HL-60 (cell line): ENCODE measurements at places on chromosomes 11 and 22.
A peak's percentile ranks its signal among the peaks of the same experiment; 100 is the strongest.

- DNase-seq, result no peak
Measured at GRCh38 chr22:29039148-29039547, 22.5 kb downstream of the C22orf31 start.

GRCh38 chr11:78868563-78868962 is 293.9 kb upstream of the NARS2 start:
- DNase-seq, result no peak

GRCh38 chr11:117442049-117442868 is 114.6 kb downstream of the CEP164 start:
- DNase-seq, result no peak

- DNase-seq, result no peak
Measured at GRCh38 chr11:20840341-20840740, 171.0 kb downstream of the NELL1 start.

GRCh38 chr11:19218786-19219460 is 17.1 kb upstream of the CSRP3 start:
- DNase-seq, result no peak

DNA sequence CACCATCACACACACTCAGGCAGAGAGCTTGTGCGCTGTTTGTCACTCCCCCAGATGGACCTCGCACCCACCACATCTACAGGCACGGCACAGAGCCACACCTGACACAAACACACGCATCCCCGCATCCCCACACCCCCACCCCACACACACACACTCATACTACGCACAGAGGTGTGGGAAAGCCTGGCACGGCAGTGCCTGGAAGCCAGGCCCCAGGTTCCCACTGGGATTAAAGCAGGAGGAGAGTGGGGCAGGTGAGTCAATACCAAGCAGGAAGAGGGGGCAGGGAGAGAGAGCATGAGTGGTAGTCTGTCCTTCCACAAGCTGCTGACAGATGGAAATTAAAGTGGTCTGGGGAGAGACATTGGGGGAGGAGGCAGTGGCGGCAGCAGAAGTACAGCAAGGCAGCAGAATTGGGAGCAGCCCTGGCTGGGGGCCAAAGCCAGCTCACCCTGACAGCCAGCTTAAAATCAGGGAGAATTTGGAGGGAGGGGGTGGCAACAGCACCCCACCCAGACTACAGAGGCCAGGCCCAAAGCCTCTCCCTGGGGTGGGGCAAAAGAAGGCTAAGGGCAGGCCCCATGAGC is 20.7 kb downstream of the TNKS1BP1 start:
- DNase-seq, result no peak

- DNase-seq, result no peak
Measured at GRCh38 chr11:5703741-5704536, 14.3 kb downstream of the TRIM22 start.

DNA sequence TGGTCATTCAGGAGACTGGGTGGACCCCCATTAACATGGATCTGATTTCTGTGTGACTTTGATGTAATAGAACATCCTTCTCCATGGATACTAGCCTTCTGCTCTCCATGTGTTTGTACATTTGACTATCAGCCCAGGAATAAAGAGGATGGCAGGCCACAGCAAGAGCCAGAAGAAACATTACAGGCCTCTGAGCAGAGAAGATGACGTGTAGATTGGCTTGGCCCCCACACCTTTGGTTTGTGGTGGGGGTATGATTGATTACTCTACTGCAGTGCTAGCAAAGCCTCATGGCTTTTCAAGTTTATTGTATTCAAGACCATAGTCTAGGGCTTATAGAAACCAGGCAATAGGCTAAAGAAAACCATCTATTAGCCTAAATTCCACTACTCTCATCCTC is 77.0 kb downstream of the GRAMD1B start:
- DNase-seq, result no peak

DNA sequence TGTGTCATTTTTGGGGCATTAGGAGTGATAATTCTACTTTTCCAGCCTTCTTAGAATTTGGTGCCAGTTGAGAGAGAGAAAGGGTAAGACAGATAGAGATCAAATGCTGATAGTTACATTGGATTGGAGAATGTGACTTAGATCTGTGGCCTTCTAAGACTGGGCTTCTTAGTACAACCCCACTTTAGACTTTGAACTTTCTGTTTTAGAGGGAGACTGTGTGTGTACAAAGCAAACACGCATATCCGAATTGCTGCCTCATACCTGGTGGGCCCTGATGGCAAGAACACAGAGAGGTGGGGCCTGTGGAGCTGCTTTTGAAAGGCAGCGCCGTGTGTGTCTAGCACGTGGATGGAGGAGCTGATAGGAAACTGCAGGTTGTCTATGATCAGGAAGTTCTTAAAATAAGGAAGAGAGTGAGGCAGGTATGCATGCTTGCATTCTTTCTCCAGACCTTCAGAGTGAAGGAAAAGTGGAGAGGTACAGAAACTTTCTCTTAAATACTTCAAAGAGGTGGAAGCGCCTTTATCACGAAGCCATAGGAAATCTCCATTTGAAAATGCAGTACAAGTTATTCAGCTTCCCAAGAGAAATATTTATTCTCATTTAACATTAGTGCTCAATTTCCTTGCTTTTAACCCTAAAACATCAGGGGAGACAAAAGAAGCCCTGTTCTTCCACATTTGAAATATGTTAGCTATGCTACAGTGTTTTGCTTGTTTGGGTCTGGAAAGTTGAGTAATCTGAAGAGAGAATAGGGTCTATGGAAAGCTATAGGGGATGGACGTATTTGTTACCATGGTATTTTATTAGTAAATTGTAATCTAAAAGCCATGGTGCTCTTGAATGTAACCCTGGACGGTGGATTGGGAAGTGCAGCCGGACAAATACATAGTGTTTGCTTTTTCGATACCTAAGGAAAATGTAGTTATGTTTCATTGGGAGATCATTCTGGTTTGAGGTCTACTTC is 13.7 kb downstream of the PDHX start:
- no peak for DNase-seq

DNA sequence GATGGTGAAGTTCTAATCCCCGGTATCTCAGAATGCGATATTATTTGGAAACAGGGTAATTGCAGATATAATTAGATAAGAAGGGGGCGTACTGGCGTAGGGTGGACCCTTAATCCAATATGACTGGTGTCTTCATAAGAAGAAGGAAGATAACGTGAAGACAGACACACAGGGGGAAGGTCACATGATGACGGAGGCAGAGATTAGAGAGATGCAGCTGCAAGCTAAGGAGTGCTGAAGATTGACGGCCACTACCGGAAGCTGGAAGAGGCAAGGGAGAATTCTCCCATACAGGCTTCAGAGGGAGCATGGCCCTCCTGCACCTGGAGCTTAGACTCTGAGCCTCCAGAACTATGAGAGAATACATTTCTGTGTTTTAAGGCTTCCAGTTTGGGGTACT is 54.8 kb downstream of the MIAT start:
- no peak for DNase-seq

GRCh38 chr11:96103721-96104120 is 179.8 kb upstream of the MTMR2 start:
- no peak for DNase-seq

- peak; percentile 17 for DNase-seq
Measured at GRCh38 chr22:36552289-36552688, 23.3 kb upstream of the EIF3D start.

DNA sequence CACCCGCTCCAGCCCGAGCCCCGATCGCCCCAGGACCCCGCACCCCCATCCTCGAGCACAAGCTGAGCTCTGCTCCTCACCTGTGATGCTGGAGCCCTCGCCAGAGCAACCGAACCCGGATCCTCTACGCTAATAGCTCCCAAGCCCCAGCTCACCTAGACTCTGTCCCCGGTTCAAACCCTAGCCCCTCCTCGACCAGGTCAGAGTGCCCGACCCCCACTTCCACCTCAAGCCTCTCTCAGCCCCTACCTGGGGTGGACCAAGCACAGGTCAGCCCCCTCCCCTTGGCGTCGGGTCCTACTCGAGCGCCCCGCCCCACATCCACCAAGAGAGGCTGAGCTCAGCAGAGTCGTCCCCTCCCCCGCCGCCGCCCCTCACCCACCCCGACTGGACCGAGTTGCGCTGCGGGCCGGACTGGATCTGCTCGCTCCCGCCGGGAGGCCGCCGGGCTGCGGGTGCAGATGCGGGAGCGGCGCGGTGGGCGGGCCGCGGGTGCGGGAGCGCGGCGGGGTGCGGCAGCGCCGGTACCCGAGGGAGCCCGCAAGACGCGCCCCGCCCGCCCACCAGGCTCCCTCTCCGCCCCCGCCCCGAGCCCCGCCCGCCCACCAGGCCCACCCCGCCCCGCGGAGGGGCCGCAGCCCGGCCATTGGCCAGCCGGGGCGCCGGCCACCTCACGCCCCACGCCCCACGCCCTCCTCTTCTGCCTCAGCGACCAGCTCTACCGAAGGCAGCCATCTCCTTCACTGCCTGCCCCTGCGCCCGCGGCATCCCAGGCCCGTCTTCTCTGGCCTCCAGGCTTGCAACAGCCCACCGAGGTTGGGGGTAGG is 577 bp upstream of the DKK3 start:
- DNase-seq, result no peak

DNA sequence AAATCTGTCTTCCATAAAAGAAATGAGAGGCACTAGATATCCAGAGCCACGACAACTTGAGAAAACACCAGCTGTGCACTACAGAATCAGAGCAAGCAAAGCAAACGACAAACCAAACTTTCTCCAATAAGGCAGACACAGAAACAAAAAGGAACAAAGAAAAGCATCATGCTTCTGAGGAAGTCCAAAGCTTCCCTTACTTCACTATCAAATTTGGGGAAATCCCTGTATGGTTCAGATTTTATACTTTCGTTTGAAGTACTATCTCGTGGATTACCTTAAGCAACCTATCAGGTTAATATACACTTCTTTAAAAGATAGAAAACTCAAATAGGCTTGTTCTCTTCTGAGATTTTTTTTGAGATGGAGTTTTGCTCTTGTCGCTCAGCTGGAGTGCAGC is 27.7 kb downstream of the ALG9 start:
- DNase-seq, result no peak

GRCh38 chr11:16924462-16924825 is 89.8 kb downstream of the PLEKHA7 start:
- DNase-seq, result no peak

GRCh38 chr11:104390651-104391050 is 226.7 kb upstream of the PDGFD start:
- no peak for DNase-seq

- no peak for DNase-seq
Measured at GRCh38 chr22:20998411-20999336, 3.2 kb downstream of the THAP7 start.

GRCh38 chr11:119779195-119780071 is 50.4 kb upstream of the NECTIN1 start:
- no peak for DNase-seq

- DNase-seq, result no peak
Measured at GRCh38 chr11:128915149-128915521, 24.0 kb downstream of the KCNJ5 start.

- DNase-seq, result no peak
Measured at GRCh38 chr11:76615950-76616349, 54.6 kb downstream of the LRRC32 start.

- DNase-seq, result no peak
Measured at GRCh38 chr22:22427542-22428065, 80.9 kb downstream of the ZNF280B start.

DNA sequence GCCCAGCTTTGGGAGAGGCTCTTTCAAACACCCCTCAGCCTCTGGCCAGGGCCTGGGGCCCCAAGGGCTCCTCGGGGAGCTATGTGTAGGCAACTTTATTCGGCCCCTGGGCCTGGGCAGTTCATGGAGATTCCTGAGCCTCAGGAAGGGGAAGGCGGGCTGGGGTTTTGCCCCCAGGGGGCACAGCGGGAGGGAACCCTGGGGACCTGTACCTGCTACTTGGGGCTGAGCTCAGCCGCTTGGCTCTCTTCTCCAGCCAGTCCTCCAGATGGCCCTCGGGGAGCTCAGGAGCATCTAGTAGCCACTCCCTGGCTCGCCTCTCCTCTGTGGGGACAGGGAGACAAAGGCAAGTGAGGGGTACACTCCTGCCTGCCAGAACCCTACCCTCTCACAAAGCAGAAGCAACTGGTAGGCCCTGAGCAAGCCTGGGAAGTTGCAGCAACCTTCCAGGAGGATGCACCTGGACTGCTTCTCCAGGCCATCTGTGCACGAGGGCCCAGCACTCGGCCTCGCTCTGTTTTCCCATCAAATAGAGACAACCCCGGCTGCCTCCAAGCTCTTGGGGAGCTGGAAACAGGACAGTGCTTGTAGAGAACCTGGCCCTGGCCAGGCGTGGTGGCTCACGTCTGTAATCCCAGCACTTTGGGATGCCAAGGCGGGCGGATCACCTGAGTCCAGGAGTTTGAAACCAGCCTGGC is 18.5 kb downstream of the CABP7 start:
- no peak for DNase-seq

DNA sequence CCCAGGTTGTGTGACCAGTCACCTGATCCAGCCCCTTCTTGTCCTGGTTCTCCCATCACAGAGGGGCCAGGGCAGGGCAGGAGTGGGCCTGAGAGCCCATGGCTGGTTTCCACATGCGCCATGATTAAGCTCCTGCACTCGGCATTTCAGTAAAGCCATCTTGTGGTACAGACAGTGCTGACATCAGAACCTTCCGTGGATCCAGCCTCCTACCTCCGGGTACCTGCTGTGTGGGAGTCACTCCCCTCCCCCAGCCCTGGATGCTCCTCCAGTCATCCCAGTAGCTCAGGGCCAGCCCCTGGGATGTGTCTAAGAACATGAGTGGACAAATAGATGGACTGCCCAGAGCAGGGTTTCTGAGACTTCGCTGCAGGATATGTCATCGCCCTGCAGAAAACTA is 22.1 kb upstream of the MGAT3 start:
- no peak for DNase-seq

- DNase-seq, result no peak
Measured at GRCh38 chr22:50502628-50503474, 4.7 kb downstream of the LMF2 start.

- DNase-seq, result no peak
Measured at GRCh38 chr22:20247010-20247505, 21.1 kb downstream of the RTN4R start.

DNA sequence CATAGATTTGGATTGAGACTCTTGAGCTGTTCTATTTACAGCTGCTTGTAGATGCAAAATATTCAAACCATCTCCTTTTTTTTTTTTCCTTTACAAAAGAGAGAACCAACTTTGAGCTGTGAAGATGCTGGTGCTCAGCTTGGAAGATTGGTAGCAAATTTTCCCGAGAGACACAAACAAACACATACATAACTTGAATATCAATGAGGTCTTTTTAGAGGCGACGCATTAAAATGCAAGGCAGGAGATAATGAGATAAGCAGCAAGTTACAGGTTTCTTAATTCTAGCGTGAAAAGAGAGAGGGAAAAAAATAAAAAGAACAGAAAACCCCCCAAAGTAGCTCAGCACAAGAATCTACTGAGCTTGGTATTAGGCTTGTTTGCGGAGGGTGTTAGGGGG is 247.0 kb upstream of the SORL1-AS1 start:
- DNase-seq, result no peak
